ENCODE measurements at places on chromosomes 3 and 15.

- peak; percentile 42 for DNase-seq
These were observed 875 bp upstream of the NT5DC2 start for GRCh38 chr3:52534281-52535183.

GRCh38 chr15:46456456-46456855, 821.6 kb downstream of the SQOR start:
- DNase-seq = no peak

DNA sequence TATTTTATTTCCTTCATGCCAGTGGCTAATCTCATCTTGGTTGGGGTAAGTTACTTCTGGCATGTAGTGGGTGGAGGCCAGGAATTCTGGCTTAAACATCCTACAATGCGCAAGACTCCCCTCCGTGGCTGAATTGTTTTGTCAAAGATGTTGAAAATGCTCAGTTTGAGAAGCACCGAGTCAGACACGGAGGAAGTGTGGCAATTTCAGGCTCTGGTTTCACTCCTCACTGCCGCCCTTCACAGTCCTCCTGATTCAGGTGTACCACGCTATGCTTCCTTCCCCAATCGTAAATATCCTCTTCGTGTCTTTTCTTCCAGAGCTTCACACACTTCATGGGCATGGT, 150.7 kb downstream of the OPA1 start:
- no peak for DNase-seq

DNA sequence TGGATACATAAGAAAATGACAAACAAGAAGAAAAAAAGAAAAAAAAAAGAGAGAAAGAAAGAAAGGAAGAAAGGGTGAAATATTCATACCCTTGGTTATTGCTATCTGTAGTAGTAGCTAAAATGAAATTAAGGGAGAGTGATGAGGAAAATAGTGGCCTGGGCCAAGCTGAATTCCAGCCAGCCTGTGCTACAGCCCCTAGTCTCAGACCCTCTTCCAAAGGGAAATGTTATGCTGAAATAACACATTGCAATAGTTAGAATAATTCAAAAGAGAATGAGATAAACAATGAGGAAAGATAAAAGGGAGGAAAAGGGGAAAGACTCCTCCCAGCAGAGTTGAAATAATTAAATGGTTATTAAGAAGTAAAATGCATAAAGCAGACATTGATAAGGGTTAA, 268.4 kb upstream of the ROBO1 start:
- DNase-seq = no peak

DNA sequence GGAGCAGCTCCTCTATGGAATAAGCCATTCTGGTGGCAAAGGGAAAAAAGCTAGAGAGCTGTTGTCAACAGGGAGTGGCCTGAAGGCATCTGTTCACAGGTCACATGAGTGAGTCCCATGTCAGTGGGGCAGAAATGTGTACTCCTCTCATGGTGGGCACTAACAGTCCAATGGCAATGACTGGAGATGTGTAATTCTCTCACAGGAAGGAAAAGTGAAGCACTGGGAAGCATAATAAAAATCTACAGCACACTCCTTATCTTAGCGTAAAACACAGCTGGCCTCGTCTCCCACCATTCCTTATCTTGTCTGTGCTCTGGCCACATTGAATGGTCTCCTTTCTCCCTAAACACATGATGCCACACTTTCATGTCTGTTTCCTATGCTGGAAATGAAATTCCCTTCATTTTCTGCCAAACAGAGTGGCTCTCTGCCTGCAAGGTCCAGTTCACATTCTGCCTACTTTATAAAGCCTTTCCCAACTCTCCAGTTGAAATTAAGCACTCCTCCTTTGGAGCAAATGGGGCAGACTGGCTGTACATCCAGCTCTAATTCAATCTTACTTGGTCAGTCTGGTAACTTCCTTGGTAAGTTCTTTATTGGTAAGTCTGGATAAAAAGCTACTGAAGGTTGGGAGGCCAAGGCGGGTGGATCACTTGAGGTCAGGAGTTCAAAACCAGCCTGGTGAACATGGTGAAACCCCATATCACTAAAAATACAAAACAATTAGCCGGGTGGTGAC, 139.8 kb downstream of the RPL22L1 start:
- no peak for DNase-seq

- no peak for DNase-seq
These were observed 19.7 kb downstream of the ANKRD63 start for GRCh38 chr15:40263024-40263754.

DNA sequence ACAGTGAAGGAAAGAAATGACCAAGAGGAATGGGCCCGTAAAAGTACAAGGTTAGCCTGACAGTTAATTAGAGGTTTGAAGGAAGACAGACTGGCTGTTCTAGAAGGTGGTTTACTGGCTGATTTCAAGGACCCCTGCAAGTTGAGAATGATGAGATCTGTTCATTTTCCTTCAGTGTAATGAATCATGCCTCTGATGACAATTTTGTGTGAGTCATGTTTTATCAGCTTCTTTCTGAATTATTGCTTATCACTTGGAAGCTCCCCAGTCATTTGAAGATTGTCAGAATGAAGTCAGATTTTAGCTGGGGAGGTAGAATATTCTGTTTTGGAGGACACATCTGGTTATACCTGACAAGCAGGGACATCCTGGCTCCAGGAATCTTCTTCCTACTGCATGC, 50.6 kb downstream of the DRD3 start:
- no peak for DNase-seq

DNA sequence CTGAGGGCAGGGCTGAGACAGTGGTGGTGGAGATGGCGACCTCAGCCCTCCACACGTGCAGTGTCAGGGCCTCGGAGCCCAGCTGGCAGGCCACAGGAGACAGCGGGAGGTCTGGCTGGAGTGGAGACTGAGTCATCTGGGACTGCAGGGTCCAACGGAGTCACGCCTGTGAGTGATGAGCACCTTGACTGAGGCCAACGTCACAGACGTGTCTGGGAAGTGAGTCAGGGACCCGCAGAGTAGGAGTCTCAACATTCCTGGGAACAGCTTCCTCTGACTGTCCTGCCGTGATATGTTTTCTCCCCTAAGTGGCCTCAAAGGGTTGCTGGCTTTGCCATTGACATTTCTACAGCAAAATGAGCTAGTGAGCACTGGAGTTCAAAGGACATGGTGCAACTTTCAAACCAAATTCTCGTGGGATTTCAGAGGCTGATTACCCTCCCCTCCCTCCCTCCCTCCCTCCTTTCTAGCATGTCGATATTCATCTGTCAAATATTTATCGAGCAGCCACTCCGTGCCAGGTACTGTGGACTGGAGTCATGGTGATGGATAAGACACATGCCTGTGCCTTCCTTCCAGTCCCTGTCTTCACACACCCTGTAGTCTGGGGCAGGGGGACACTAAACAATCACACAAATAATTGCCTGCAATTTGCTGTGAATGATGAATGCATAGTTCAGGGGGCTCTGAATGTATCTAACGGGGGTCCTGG, 53.3 kb upstream of the AMOTL2 start:
- DNase-seq = no peak

DNA sequence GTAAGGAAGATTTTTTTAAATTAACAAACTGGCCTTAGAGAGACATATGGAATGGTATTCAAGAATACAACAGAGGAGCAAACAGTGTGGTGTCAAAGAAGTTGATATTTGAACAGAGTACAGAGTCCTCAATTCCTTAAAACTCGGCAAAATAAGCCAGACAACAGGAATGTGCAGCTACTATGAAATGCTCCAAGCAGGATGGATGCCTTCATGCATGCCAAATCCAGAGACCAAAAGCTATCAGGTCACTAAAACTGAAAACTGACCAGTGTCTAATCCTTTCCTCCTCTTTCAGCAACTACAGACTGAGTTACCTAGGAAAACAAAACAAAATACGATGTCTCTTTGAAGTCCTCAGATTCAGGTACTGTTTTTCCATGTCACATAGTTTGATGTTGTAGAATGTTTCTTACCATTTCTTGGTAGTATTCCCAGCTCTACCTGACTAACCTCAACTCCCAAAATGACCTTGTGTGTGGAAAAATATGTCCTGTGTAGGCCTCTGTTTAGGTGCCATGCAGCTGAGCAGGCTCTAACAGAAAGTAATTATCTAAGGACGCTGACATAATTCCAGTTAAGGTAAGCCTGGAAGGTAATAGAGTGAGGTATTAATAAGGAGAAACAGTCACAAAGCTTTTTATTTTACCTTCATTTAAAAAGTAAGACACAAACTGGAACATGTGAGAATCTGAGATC, 46.9 kb downstream of the TBL1XR1 start:
- DNase-seq = no peak

DNA sequence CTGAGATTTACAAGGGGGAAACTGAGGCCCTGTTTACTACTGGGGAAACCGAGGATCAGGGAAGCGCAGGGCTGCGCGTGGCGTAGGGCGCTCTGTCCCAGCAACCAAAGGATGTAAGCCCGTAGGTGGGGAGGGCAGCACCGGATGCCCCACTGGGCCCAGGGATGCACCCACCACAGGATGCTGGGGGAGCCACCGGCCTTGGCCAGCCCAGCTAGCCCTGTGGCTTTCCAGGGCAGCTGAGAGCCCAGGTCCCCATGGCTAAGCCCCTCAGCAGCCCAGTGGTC, 33.4 kb downstream of the RPN1 start:
- DNase-seq = no peak

- no peak for DNase-seq
These were observed 3.2 kb upstream of the NR2E3 start for GRCh38 chr15:71807125-71807629.

DNA sequence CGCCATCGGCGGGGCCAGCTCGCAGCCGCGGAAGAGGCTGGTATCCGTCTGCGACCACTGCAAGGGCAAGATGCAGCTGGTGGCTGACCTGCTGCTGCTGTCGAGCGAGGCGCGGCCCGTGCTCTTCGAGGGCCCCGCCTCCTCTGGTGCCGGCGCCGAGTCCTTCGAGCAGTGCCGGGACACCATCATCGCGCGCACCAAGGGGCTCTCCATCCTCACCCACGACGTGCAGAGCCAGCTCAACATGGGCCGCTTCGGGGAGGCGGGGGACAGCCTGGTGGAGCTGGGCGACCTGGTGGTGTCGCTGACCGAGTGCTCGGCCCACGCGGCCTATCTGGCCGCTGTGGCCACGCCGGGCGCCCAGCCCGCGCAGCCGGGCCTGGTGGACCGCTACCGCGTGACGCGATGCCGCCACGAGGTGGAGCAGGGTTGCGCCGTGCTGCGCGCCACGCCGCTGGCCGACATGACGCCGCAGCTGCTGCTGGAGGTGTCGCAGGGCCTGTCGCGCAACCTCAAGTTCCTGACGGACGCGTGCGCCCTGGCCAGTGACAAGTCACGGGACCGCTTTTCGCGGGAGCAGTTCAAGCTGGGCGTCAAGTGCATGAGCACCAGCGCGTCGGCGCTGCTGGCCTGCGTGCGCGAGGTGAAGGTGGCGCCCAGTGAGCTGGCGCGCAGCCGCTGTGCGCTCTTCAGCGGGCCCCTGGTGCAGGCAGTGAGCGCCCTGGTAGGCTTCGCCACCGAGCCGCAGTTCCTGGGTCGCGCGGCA, 1.8 kb downstream of the TLNRD1 start:
- no peak for DNase-seq

DNA sequence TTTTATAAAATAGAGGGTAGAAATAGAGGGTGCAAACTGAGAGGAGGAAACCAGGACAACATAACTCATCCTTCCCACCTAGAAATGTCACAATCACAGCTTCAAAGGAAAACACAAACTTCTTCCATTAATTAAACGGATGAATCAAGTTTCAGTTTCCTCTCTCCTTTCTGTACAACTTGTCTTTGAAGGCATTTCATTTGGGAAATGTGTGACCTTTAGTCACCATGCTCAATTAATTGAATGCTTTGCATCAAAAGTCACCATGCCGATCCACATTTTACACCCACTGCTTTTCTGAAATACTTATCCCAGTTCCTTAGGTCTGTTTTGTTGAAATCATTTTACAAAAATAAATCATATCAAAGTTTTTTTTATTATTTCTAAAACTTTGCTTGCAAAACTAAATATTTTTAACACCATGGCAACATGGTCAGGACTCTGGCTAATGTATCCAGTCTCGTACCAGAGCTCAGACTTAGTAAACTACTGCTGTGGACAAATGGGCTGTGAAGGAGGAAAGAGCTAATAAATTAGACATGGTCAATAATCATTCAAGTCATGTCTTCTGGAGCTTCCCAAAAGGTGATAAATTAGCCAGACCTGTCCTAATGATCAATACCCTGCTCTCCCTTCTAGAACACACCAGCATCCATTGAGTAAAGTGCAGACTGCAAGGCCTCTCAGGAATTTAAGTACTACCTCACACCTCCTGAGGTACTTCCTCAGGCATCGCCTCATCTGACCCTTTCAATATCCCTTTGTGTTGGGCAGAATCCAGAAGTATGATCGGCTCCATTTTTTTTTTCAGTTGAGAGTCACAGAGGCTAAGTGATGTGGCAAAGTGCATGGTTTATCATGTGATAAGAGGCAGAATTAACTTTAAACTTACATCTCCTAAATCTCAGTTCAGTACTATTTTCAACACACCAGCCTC, 161.3 kb downstream of the GREM1 start:
- DNase-seq = no peak
